ENCODE measurements at places on chromosomes 2 and 18.
A peak's percentile ranks its signal among the peaks of the same experiment; 100 is the strongest.

DNA sequence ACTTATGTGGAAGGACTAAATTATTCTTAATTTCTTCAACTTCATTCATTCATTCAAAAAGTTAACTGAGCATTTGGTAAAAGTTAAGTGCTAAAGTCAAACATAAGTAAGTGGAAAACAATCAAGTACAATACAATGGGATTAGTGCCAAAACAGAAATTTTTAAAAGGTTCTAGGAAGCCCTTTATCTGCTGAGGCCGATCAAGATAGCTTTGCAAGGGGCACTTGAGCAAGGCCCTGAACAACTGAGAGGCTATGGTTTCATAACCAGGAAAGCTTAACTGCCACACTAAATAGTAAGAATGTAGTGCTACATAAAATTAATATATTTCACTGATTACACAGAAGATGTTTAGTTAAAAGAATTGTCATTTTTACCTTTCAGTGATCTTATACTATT, 76.5 kb downstream of the NOL10 start:
- no peak overlapping the region for H3K27ac ChIP-seq
- DNase-seq: no peak
- H3K4me3 ChIP-seq: no peak overlapping the region
- no peaks in the 10 kb centered on the region for H3K27me3 ChIP-seq
- no peaks in the 10 kb centered on the region for H3K4me1 ChIP-seq

DNA sequence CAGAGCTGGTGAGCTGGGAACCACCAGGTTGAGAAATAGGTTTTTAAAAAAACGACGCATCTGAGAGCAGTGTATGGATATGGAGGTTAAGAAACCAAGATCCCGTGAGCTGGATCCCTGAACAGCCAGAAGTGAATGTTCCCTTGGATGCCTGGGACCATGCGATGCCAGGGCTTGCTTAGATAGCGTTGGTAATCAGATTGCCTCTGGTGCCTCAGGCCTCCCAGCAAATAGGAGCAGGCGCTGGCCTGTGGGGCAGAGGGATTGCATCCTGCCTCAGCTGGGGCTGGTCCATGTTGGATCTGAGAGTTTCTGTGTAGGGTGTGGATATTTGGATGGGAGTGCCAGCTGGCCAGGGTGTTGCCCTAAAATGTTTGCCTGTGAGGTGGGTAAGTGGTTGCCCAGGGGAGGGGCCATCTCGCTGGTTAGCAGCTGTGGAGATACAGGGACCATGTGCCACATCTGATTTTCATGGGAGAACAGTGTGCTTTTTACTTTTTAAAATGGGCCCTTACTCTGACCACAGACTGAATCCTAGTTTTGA, 80.8 kb upstream of the MCFD2 start:
- H3K27me3 ChIP-seq: no peaks in the 10 kb centered on the region
- no peak overlapping the region for H3K27ac ChIP-seq
- H3K4me1 ChIP-seq: no peaks in the 10 kb centered on the region
- peaks cover 11% of the 10 kb centered on the region for H3K36me3 ChIP-seq

GRCh38 chr2:241635756-241636155, 1.2 kb downstream of the THAP4 start:
- H3K36me3 ChIP-seq: peaks cover 78% of the 10 kb centered on the region
- H3K4me3 ChIP-seq: peak overlapping the region; percentile 74
- peaks cover 16% of the 10 kb centered on the region for H3K4me1 ChIP-seq
- peak overlapping the region; percentile 39 for H3K27ac ChIP-seq

DNA sequence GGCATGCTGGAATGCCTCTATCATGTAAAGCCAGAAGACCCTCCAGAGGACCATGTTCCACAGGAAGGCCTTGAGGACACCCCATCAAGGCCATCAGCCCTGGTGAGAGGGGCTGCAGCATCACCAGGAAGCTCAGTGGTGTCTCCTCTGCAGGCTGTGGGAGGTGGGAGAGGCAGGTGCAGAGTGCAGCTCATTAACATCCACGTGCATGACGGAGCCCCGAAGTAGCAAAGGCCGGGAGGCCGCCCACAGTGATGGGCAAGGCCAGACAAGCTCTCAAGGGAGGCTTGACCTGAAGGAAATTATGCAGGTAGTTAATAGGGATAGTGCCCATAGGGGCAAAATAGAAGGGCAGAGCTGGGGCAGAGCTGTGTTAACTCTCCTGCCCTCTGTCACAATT, 30.3 kb upstream of the SMCHD1 start:
- H3K4me3 ChIP-seq: no peak overlapping the region
- peaks cover 6% of the 10 kb centered on the region for H3K4me1 ChIP-seq
- no peaks in the 10 kb centered on the region for H3K36me3 ChIP-seq
- no peak overlapping the region for H3K27ac ChIP-seq
- H3K27me3 ChIP-seq: no peaks in the 10 kb centered on the region

DNA sequence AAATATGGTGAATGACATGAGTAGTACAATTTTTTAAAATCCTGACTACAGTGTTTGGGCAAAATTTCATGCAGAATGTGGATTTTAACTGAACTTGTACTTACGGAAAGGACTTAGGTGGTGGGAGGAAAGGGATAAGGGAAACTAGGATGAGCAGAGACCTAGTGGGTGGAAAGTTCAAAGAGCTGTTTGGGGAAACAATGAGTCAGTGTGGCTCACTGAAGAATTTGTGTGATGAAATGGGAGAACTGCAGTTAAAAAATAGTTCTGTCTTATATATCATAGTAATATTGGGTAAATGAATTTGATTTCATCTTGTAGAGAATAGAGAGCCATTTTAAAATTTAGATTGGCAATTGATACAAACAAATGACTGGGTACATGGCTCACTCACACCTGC, 220.1 kb upstream of the CTAGE1 start:
- peak overlapping the region; percentile 43 for H3K27ac ChIP-seq
- no peak for DNase-seq
- H3K4me1 ChIP-seq: peaks cover 24% of the 10 kb centered on the region
- H3K36me3 ChIP-seq: no peaks in the 10 kb centered on the region
- no peaks in the 10 kb centered on the region for H3K27me3 ChIP-seq

GRCh38 chr2:190507135-190507534, 27.4 kb downstream of the NEMP2 start:
- H3K36me3 ChIP-seq: no peaks in the 10 kb centered on the region
- H3K27me3 ChIP-seq: no peaks in the 10 kb centered on the region
- DNase-seq: no peak
- peaks cover 16% of the 10 kb centered on the region for H3K4me1 ChIP-seq

- peak overlapping the region; percentile 81 for H3K4me3 ChIP-seq
- no peaks in the 10 kb centered on the region for H3K27me3 ChIP-seq
- peak overlapping the region; percentile 38 for H3K27ac ChIP-seq
- H3K36me3 ChIP-seq: peaks cover 70% of the 10 kb centered on the region
- H3K4me1 ChIP-seq: peaks cover 59% of the 10 kb centered on the region
Observed at GRCh38 chr18:3265564-3266033, 3.7 kb downstream of the MYL12B start.

DNA sequence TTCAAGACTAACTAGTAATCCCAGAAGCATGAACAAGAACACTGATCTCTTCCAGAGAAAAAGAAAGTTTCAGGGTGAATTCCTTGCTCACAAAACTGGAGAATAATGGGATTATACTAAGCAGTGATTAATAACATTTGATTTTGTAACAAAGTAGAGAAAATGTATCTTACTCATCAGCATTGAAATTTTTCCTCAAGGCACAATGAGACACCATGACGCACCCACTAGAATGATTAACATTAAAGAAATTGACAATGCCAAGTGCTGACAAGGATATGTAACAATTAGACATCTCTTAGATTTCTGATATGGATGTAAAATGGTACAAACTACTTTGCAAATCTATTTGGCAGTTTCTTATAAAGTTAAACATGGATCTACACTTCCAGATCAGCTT, 101.1 kb upstream of the EPHA4 start:
- no peaks in the 10 kb centered on the region for H3K27me3 ChIP-seq
- no peak overlapping the region for H3K4me3 ChIP-seq
- no peak overlapping the region for H3K27ac ChIP-seq
- no peaks in the 10 kb centered on the region for H3K36me3 ChIP-seq
- H3K4me1 ChIP-seq: no peaks in the 10 kb centered on the region

- H3K36me3 ChIP-seq: no peaks in the 10 kb centered on the region
- no peak for DNase-seq
- H3K4me1 ChIP-seq: no peaks in the 10 kb centered on the region
- no peak overlapping the region for H3K27ac ChIP-seq
- no peak overlapping the region for H3K4me3 ChIP-seq
Observed at GRCh38 chr2:208654056-208654455, 247.5 kb downstream of the PTH2R start.

- no peak overlapping the region for H3K27ac ChIP-seq
- peaks cover 7% of the 10 kb centered on the region for H3K36me3 ChIP-seq
- no peak for DNase-seq
- H3K4me1 ChIP-seq: peaks cover 18% of the 10 kb centered on the region
Observed at GRCh38 chr2:226721541-226721940, 78.1 kb downstream of the IRS1 start.

DNA sequence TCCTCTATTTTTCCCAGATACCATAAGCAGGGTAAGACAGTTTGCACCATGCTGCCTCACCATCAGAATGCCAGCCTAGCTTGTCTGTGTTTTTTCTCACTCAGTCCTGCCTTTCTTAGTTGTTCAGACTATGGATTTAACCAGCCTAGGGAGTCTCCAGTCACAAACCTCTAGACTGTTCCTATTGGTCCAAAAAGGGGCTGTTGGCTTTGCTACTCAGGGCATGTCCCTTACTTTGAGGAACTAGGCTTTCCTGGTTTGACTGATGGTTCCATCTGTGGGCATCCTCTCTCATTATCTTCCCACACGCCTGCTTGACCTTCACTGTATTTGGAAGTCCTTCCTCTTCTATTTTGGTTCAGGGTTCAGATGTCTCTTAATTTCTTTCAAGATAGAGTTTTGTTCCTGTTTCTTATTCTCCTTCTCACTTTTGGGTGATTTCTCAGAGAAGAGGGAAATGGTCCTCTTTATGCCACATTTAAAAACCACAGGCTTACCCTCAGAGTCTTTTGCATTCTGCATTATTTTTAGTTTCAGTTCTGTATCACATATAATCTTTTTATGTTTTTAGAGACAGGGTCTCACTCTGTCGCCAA, 31.3 kb upstream of the TMEM131 start:
- no peak overlapping the region for H3K4me3 ChIP-seq
- no peak overlapping the region for H3K27ac ChIP-seq
- H3K27me3 ChIP-seq: peaks cover 60% of the 10 kb centered on the region
- H3K36me3 ChIP-seq: no peaks in the 10 kb centered on the region

- H3K27ac ChIP-seq: no peak overlapping the region
- no peaks in the 10 kb centered on the region for H3K4me1 ChIP-seq
- H3K27me3 ChIP-seq: peaks cover 24% of the 10 kb centered on the region
- no peak overlapping the region for H3K4me3 ChIP-seq
- no peaks in the 10 kb centered on the region for H3K36me3 ChIP-seq
- DNase-seq: no peak
Observed at GRCh38 chr2:31161637-31162036, 23.4 kb upstream of the GALNT14 start.

- no peaks in the 10 kb centered on the region for H3K27me3 ChIP-seq
- no peak overlapping the region for H3K4me3 ChIP-seq
- no peaks in the 10 kb centered on the region for H3K36me3 ChIP-seq
Observed at GRCh38 chr2:78768016-78768415, 257.5 kb upstream of the REG3G start.

DNA sequence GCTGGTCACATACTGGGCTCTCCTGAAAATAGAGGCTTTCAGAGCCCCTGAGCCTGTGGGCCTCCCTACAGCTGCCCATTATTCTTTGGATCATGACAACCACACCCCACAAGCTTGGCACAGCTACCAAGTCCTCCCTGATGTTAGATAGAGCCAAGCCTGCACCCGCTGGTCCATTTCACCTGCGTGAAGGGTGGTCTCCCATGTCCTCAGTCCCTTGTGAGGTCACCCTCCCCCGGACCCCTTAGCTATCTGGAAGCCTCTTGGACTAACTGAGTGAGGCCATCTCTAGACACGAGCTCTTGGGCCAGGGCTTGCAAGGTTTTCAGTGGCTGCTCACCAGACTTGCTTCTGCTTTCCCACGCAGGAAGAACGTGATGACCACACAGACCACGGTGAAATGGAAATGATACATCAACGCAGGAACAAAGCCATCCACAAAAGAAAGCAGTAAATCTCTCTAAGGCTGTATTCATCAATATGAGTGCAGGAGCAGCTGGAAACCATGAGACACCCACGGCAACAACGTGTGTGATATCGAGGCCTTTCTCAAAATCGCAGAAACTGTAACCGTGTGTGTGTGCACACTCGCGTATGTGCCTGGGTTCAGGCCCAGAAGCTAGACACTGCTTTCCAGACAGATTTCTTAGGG, 10.1 kb upstream of the MAL start:
- no peaks in the 10 kb centered on the region for H3K36me3 ChIP-seq
- peaks cover 30% of the 10 kb centered on the region for H3K27me3 ChIP-seq
- no peak overlapping the region for H3K27ac ChIP-seq
- no peak for DNase-seq

DNA sequence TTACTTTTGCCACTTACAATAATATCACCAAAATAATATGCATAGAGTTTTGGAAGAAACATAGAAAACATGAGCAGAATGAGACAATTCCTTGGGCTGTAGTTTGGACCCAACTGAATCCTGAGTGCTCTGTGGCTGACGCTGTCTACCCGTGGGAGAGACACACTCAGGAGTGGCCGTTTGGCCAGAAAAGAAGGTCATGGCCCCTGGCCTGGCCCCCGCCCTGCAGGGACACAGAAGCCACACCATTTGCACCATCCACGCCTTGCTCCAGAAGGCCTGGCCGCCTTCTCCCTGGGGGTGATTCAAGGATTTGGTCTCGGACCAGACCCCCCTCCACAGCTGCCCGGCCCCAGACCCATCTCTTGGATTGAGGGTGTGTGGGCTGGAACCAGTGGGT, 6.4 kb upstream of the D2HGDH start:
- no peak for DNase-seq
- H3K4me1 ChIP-seq: peaks cover 3% of the 10 kb centered on the region

- peak within 1 kb of the TSS; percentile 96 for H3K27ac ChIP-seq
- H3K4me3 ChIP-seq: peak within 1 kb of the TSS; percentile 72
- H3K36me3 ChIP-seq: peaks cover 22% of the 10 kb centered on the region
- DNase-seq: peak; percentile 89
Observed at GRCh38 chr2:227871375-227871791, at the start of gene DAW1. Gene DAW1 (plus strand): TSS chr2:227871631. CDS start chr2:227871690, 59 bp downstream.

GRCh38 chr2:60468382-60469085, 84.9 kb downstream of the BCL11A start:
- no peaks in the 10 kb centered on the region for H3K27me3 ChIP-seq
- no peaks in the 10 kb centered on the region for H3K36me3 ChIP-seq
- no peak overlapping the region for H3K27ac ChIP-seq
- no peak overlapping the region for H3K4me3 ChIP-seq
- no peak for DNase-seq
